Activated naive CD4-positive, alpha-beta T cell treated with anti-CD3 and anti-CD28 coated beads, Interleukin-2, amount 50 U/mL, for 72 hours (primary cell): ENCODE measurements at places on chromosomes 1 and 21.

GRCh38 chr1:234537236-234537635, 58.3 kb upstream of the TARBP1 start:
- no peak for DNase-seq

DNA sequence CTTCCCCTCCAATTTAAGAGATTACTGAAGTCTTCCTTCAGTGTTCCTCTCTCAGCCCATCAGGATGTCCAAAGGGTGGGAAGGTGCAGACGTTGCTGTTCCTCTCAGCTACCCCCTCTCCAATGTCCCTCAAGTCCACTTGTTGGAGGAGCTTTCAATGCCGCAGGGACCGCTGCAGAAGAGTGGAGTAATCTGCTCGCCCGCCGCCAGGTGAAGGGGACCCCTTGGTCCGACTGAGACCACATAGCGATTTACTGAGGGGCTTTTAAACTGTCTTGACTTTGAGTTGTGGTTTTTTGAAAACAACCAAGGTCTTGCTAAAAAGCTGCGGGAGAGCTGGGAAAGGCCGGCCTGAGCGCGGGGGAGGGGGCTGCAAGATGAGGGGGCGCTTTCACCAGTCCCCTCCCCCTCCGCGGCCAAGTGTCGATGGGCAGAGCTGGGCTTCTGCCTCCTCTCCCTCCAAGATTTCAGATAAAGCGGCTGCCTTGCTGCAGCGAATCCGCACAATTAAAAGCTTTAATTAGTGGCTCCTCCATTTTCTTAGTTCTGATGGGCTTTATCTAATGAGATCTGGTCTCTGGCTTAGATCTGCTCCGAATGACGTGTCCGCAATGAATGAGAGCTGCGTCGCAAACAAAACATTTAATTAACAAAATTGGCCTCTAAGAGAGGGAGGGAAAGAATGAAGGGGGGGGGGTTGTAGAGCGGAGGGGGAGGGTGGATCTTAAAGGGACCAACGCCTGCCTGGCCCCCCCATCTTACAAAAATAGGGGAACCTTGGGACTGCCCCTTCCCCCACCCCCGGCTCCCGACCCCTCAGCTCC, 5.9 kb downstream of the LMO4 start:
- no peak for DNase-seq

DNA sequence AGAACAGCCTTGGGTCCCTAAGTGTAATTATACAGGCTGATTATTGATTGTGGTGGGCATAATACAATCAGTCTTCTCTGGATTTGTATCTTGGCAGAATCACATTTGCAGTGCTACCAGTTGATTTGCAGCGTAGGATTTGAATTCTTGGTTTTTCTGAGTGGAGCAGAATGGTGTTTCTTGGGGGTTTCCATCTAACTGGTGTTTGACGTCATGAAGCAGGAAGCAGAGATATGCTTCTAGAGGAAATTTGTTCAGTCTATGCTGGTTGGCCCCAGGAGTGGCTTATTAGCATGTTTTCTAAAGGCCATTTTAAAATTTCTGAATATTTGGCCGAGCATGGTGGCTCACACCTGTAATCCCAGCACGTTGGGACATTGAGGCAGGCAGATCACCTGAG, 3.4 kb downstream of the CTTNBP2NL start:
- no peak for DNase-seq

GRCh38 chr21:14554948-14555347, 8.8 kb upstream of the SAMSN1 start:
- no peak for DNase-seq

DNA sequence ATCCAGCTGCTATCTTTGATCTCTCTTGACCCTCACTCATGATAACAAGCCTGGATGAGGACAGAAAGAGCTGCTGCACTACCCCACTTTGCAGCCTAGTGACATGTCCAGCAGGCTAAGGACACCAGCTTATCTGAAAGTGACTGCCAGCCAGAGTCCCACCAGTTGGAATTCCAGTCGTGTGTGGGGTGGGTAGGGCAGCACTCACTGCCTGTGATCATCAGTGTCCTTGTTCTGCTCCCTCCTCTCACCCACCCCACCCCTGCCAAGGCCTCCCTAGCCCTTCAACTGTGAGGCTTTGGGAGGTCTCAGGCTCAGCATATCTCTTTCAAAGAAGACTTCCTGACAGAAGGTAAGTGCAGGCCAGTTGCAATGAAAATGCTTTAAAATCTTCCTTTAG, 15.5 kb upstream of the NMNAT2 start:
- no peak for DNase-seq

DNA sequence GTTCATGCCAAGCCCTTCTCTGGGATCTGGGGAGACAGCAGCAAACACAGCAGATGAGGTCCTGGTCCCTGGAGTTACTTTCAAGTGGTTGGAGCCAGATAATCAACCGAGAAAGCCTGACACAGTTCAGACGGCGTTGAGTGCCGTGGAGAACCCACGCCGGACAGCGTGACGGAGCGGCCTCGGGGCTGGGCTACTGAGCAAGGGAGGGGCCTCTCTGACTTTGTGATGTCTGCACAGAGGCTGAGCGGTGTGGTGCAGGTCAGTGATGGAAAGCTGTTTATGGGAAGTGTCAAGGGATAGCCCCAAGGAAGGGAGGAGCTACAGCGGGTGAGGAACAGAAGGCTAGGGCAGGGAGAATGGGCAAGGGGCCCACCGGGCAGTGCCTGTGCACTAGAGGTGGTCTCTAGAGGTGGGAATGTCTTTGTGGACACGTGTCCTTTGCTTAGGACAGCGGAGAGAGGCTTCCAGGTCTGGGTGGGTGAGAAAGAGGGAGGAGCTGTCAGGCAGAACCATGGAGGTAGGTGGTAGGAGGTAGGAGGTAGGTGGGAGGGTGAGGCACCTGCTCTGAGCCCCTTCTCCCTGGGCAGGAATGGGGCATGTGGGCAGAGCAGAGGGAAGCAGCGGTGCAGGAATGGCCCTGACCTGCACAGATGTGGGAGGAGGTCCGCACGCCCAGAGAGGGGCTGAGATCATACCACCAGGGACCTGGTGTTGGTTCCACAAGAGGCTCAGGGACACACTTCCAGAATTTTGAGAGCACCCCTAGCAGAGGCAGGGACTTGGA, 62.8 kb downstream of the RUNX3 start:
- DNase-seq = no peak

- DNase-seq = no peak
These were observed 8.7 kb upstream of the NRAS start for GRCh38 chr1:114725230-114725629.

- DNase-seq = peak; percentile 30
These were observed 146.7 kb downstream of the TRABD2B start for GRCh38 chr1:47850451-47850850.

DNA sequence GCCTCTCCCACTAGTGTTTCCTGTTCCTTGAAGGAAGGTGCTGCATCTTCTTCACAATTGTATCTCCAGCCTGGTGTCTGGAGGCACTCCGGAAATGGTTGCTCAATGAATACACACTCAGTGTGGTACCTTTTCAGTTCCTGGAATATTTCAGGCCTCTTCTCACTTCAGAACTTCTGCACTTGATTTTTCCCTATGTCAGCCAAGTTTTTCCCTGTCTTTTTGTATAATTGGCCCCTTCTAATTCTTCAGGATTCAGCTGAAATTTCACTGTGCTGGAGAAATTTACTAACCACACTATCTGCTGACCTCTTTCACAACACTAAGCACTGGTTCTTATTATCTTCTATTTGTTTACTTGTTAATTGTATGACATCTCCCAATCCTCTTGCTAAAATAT, 61.2 kb upstream of the MAP10 start:
- DNase-seq = no peak

GRCh38 chr1:178311164-178311563, 185.6 kb downstream of the CLEC20A start:
- DNase-seq = no peak
